Hematopoietic multipotent progenitor cell treated with erythropoietin and hydrocortisone succinate and interleukin-3 and kit ligand, for 8 days (in vitro differentiated cells): ENCODE measurements at places on chromosomes 6 and 20.

DNA sequence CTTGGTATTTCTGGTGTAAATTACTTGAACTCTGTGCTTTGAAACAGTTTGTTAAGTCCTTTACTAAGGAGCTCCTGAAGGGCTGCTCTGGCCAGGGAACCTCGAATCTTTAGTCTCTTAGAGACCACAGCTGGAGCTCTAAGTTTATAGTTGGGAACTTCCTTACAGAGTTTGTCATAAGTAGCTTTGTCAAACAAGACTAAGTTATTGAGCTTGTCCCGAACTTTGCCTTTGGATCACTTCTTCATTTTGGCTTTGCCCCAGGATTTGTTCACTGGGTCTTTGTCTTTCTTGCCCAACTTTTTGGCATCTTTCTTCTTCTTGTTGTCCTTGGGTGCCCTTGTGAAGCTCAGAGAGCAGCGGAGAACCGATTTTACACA, 64.8 kb downstream of the FAM50B start:
- no peak for DNase-seq

DNA sequence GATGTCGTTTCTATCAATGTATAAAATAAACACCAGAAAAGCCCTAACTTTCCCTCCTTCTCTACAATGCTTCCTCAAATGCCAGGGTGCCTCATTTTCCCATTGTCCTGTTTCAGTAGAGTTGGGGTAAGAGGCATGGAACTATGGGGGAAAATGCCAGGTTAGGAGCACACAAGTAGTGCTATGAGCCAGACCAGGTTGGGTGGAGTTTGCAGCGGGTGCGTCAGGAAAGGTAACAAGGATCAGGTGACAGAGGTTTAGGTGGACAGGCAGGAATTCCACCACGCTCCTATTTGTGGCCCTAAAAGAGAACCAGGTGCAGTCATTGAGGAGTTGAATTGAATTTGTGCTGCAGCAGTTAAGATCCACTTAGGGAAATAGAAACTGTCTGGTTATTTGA, 36.5 kb downstream of the SYTL3 start:
- no peak for DNase-seq

GRCh38 chr6:169510871-169511270, 191.0 kb downstream of the WDR27 start:
- DNase-seq: no peak

DNA sequence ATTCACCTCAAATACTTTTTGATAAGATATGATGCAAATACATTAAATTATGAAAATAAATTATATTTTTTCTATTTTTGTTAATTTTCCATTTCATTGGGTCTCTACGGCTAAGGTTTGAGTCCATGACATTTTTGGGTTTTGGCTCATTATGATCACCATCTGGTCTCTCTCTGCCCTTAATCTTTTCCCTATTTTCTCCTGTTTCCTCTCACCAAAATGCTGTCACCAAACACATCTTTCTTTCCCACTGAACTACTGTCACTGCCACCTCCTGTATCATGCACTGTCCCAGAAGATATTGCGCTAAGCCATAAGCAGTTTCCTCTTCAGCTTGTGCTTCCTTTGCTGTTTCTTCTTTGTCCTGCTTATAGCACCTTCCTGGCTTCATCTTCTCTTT, 42.0 kb upstream of the OGFRL1 start:
- no peak for DNase-seq

DNA sequence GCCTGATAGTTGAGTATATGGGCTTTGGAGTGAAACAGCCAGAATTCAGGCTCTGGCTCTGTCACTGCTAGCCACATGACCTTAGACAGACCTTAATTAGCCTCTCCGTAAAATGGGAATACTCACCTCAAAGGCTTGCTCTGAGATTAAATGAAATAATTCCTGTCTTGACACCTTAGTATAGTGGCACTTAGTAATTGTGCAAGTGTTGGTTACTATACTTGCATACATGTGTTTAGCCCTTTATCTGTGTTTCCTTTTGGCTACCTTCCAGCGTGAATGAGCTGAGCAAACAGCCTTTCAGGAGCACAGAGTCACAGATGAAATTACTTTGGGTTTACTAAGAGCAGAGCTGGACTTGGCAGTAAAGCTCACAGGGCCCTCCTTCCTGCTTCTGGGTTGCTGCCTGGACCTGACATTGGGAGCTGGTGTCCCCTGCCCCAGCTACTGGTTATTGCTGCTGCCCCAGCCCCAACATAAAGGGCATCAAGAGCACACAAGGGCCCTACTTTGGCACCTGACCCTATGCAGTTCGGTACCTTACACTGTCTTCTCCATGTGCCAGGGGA, 32.8 kb downstream of the CD164 start:
- peak; percentile 98 for DNase-seq

GRCh38 chr20:14383335-14383734, 45.9 kb upstream of the FLRT3 start:
- no peak for DNase-seq

DNA sequence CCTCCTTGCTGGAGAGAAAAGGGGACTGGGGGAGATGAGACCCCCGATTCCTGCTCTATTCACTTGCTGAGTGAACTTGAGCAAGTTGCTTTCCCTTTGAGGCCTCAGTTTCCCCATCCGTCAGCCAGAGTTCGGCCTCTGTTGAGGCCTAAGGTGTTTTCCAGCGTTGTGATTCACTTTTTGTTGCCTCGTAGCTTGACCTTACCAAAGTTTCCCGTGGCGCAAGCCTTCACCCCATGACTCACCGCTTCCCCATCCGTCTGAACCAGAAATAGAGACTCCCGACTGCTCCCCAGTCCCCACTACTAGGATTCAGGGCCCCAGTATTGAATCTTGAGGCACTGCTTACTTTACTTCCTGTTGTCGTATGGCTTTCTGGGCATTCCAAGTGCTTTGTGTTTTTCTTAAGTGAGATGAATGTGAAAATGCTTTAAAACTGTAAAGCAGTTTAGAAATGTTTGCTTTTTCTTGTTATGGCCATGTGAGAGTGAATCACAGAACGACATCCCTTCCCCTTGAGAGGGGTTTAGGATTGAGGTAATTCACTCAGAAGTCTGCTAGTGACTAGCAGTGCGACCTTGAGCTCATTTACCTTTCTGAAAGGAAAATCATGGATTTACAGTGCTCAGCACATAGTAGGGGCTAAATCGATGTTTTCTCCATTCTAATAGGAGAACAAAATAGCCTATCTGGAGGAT, 1.2 kb downstream of the CHMP4B start:
- peak; percentile 31 for DNase-seq

GRCh38 chr20:63889241-63890200, 5.4 kb upstream of the DNAJC5 start:
- DNase-seq: no peak

DNA sequence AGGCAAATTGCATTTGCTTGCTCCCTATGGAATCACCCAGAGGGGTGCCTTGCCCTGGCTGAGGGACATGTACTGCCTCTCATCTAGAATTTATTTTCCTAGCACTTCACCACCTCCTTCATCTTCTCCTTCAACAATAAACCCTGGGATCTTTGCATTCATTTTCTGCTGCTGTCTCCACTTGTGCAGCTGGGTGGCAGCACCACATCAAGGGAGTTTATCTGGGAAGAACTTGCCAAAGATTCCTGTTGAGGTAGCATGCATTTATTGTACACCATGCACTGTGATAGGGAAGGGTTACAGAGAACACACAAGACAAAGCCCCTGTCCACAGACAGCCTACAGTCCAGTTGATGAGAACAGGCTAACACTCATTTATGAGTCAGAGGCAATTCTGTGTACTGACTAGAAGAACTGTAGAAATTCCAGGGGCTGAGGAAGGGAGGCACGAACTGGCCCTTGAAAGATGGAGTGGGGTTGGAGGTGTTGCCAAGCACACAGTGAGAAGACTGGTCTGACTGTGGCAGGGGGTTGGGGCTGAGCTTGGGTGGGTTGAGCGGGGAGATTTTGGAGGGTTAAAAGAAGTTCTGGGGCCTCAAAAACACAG, 17.5 kb downstream of the C20orf173 start:
- peak; percentile 83 for DNase-seq

GRCh38 chr20:1946762-1947534, 46.9 kb downstream of the PDYN start:
- no peak for DNase-seq

DNA sequence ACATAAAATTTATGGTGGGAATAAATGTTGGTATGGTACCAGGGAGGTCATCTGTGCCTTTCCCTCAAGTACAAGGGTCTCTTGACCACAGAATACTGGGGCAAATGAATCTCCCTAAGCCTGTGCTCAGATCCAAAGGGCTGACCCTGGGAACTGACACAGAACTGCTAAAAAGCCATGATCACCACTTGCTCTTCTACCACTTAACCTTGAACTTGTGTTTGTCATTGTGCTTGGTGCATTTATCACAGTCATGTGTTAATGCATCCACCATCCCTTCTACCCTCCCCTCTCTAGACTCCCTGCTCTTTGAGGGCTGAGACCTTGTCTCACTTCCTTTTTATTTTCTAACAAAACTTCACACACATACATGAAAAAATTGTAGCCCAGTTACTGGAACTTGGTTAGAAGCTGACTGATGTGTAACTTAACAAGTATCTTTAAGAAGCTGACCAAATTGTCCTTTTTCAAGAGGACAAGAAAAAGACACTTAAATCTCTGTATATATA, 46.1 kb upstream of the PBOV1 start:
- DNase-seq: no peak

DNA sequence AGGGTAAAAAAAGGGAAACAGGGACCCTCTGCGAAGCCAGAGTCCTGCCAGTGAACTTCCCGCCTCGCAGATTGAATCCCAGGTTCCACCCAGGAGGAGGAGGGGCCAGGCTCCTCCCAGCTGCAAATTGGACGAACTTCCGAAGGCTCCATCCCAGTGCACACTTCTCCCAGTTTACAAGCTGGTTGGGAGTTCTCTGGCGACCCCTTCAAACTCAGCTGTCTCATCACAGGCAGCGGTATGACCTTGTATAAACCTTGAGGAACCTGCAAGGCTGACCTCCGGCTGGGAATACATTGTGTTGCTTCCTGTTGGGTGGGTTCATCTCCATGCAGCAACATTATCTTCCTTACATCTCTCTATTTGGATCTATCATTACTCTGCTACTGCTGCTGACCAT, 962.7 kb downstream of the GRIK2 start:
- no peak for DNase-seq

DNA sequence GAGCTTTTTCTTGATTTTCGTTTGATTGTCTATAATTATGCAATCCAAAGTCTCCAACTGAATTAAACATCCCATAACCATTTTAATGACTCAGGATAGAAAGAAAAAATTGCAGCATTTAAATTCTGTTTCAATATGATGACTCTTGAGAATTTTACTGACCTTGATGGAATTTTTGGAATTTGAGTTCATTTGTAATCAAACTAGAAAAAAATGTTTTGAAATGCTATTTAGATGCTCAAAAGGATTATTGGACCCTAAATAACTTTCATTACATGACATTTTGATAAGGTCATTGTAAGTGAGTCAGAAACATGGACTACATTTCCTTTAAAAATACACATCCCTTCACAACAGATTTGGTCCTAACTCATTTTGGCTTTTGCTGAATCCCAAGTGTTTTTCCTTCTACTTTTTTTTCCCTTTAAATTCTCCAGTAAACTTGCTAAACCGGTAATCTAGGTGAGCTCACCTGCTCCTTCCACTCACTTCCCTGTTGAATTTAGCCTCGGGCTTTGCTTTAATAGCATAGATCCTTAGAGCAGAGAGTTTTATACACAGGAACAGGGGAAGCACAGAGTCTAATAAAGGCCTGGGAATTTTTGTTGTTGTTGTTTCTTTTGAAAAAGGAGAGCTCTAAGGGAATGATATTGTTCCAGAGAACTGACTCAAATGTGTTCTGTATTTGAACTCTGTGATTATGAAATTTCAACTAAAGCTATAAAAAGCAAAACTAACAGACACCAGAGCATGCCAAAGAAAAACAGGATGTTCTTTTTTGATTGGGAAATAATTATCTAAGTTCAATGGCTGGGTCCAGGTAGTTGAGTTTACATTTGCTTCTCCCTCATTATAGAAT, 1088.2 kb upstream of the CITED2 start:
- DNase-seq: no peak

- DNase-seq: no peak
Measured at GRCh38 chr6:134467620-134468019, 149.7 kb upstream of the SGK1 start.

GRCh38 chr6:40965046-40965445, 74.0 kb downstream of the UNC5CL start:
- no peak for DNase-seq
